ENCODE measurements at places on chromosomes 7 and 10.
A peak's percentile ranks its signal among the peaks of the same experiment; 100 is the strongest.

DNA sequence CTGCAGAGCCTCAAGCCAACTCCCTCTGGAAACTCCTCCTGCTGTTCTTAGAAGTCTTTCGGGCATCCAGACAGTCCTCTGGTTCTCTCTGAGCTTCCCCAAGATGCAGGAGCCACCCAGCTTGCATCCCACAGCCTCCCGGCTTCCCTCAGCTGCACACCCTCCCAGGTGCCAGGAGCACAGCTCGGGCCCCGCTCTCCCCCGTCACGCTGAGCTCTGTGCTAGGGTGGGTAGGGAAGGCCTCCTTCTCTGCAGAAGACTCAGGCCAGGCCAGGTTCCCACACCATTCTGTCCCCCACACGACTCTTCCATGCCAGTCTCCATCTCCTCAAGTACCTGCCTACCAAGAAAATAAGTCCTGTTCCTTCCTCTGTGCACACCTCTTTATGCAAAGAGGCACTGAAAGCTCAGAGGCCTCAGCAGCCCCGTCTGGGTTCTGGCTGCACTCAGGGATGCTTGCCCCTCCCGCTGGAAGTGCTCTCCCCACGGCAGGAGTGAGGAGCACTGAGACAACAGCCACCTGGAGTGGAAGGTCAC is 537.1 kb downstream of the PTPRN2 start:
- H3K27me3 ChIP-seq = no peaks in the 10 kb centered on the region
- no peak overlapping the region for H3K27ac ChIP-seq
- H3K36me3 ChIP-seq = no peaks in the 10 kb centered on the region
- H3K4me3 ChIP-seq = no peak overlapping the region

DNA sequence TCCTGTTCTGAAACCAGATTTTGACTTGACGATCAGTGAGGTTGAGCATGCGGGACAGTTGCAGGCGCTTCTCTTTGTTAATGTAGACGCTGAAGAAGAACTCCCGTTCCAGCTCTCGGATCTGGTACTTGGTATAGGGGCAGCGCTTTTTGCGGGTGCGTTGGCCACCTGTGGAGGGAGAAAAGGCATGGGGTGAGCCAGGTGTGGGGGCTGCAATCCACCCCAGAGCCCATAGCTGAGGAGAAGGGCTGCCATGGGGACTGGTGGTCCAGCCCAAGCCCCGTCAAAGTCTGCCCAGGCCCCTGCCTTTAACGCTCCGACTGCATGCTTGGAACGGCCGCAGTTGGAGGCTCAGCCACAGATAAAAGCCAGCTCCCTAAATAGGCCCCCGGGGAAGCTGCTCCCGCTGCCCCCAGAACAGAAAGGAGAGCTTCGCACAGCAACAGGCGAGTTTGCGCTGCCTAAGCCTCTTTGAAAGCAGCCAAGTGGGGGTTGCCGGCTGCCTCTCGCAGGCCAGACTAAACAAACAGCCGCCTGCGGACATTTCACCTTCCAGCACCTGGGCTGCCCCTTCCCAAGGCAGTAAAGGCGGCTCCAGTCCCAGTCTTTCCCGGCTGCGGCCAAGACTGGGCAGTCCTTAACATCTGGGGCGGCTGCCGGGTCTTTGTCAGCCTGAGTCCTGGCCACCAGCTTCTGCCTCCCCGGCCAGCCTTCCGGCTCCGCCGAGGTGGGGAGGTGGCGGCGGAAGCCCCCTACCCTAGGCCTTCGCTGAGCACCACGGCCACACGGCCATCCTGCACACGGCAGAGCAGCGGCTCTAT is 2.0 kb downstream of the HOXA11 start:
- no peak overlapping the region for H3K27ac ChIP-seq
- H3K36me3 ChIP-seq = no peaks in the 10 kb centered on the region
- peak; percentile 63 for DNase-seq
- peaks cover 100% of the 10 kb centered on the region for H3K27me3 ChIP-seq
- no peak overlapping the region for H3K4me3 ChIP-seq

- no peaks in the 10 kb centered on the region for H3K36me3 ChIP-seq
- H3K27ac ChIP-seq = peak overlapping the region; percentile 77
- H3K4me3 ChIP-seq = peak overlapping the region; percentile 29
- H3K4me1 ChIP-seq = peaks cover 53% of the 10 kb centered on the region
- H3K27me3 ChIP-seq = no peaks in the 10 kb centered on the region
These were observed 108.5 kb upstream of the ANLN start for GRCh38 chr7:36280840-36281812.

- peaks cover 18% of the 10 kb centered on the region for H3K27me3 ChIP-seq
- H3K4me3 ChIP-seq = no peak overlapping the region
- H3K27ac ChIP-seq = no peak overlapping the region
These were observed 2.3 kb downstream of the STX1A start for GRCh38 chr7:73717025-73717807.

- H3K4me3 ChIP-seq = no peak overlapping the region
- H3K27ac ChIP-seq = no peak overlapping the region
- no peaks in the 10 kb centered on the region for H3K27me3 ChIP-seq
- no peaks in the 10 kb centered on the region for H3K36me3 ChIP-seq
These were observed 28.6 kb downstream of the PLA2G12B start for GRCh38 chr10:72925951-72926465.

DNA sequence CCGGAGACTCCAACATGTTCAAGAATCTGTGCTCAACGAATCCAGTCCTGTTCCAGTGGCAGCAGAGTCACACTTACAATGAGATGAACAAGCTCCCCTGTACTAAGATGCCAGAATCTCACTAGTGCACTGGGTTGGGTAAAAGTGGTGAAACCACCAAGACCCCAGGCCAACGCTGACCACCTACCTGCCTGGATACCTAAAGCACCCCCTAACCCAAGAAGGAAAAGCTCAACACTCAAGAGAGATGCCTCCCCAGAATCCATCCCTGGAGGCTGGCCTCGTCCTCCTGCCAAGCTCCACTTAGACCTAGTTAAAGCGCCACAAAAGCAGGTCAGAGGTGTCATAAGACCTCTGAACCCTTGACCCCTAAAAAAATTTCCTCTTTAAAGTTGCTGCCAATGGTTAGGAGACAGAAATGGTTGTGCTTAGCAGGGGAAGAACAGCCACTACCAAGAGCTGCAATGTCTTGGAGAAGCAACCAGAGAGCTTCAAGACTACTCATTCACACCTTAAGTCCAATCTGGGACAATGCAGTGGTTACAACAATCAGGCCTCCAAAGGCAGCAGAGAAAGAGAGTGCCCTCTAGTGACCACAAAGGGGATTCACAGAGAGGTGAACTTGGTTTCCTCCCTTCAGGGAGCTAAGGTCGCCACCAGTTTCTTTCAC is 94.6 kb upstream of the MACROH2A2 start:
- H3K27ac ChIP-seq = no peak overlapping the region
- H3K4me1 ChIP-seq = peaks cover 2% of the 10 kb centered on the region
- H3K4me3 ChIP-seq = no peak overlapping the region
- H3K27me3 ChIP-seq = no peaks in the 10 kb centered on the region
- no peaks in the 10 kb centered on the region for H3K36me3 ChIP-seq

- H3K27me3 ChIP-seq = no peaks in the 10 kb centered on the region
- no peak for DNase-seq
- no peak overlapping the region for H3K27ac ChIP-seq
- no peak overlapping the region for H3K4me3 ChIP-seq
These were observed 218.5 kb downstream of the PLXDC2 start for GRCh38 chr10:20034732-20035131.

DNA sequence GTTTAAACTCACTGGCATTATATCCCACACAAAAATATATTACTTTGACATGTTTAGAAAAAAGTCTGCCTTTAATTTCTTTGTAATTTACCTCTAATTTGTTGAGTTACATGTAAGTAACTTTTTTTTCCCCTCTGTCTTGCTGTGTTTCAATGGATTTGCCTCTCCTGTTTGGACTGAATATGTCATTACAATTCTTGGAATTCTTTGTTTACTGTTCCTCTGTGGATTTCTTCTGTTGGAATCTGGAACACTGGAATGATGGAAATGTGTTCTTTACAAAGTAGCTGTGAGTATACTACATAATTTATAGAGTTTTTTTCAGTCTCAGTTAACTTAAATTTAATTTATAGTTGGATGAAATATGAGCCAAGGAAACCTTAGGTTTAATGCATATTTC is 30.4 kb downstream of the SEPTIN7 start:
- H3K4me3 ChIP-seq = no peak overlapping the region
- H3K36me3 ChIP-seq = peaks cover 17% of the 10 kb centered on the region
- no peaks in the 10 kb centered on the region for H3K4me1 ChIP-seq
- no peaks in the 10 kb centered on the region for H3K27me3 ChIP-seq
- no peak overlapping the region for H3K27ac ChIP-seq
- no peak for DNase-seq

DNA sequence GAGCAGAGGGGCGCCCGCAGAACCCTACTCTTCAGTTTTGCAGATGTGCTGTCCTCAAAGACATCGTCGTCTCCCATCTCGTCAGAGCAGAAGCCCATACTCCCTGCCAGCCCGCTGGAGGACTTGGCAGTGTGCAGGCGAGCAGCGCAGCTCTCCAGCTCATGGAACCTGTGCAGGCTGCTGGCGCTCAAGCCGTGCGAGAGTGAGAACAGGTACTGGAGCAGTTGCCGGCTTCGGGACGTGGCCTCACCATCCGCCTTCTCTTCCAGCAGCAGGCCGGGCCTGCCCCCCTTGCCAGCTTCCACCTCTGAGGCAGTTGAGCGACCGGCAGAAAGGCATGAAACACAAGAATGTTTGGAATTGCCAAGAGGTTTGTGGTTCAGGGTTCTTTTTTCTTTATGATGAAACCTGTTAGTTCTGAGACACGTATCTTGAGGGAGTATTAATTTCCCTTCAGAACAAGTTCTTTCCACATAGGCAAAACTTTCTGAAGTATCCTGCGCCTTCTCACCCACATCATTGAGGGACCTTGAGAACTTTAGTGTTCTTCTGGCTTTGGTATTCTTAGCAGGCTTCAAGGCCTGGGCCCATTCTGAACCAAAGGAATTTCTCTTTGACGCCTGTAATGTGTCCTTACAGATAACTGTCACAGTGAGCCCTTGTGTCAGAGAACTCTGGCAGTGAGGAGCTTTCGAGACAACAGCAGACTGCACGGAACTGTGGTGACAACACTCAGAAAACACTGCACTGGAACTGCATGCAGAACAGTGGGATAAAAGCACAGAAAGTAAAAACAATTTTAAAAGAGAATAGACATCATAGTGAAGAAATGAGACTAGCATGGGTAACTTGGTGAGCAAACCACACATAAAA is 89.5 kb downstream of the ALOX5 start:
- DNase-seq = no peak
- H3K27ac ChIP-seq = no peak overlapping the region
- H3K36me3 ChIP-seq = no peaks in the 10 kb centered on the region
- H3K27me3 ChIP-seq = no peaks in the 10 kb centered on the region
- H3K4me1 ChIP-seq = no peaks in the 10 kb centered on the region

- no peaks in the 10 kb centered on the region for H3K4me1 ChIP-seq
- no peaks in the 10 kb centered on the region for H3K27me3 ChIP-seq
- no peak overlapping the region for H3K4me3 ChIP-seq
- DNase-seq = no peak
These were observed 275.3 kb downstream of the DNAJB6 start for GRCh38 chr7:157612009-157612663.

- H3K36me3 ChIP-seq = no peaks in the 10 kb centered on the region
- H3K27me3 ChIP-seq = no peaks in the 10 kb centered on the region
- no peak overlapping the region for H3K27ac ChIP-seq
- no peak for DNase-seq
- H3K4me1 ChIP-seq = no peaks in the 10 kb centered on the region
These were observed 6.2 kb downstream of the NIPSNAP2 start for GRCh38 chr7:55970561-55970960.

GRCh38 chr10:74145133-74145532 is 5.5 kb downstream of the AP3M1 start:
- no peaks in the 10 kb centered on the region for H3K36me3 ChIP-seq
- H3K4me1 ChIP-seq = peaks cover 1% of the 10 kb centered on the region
- H3K4me3 ChIP-seq = no peak overlapping the region
- DNase-seq = no peak

Measured in H1 (cell line).